ENCODE measurements at places on chromosomes 12 and 14.

DNA sequence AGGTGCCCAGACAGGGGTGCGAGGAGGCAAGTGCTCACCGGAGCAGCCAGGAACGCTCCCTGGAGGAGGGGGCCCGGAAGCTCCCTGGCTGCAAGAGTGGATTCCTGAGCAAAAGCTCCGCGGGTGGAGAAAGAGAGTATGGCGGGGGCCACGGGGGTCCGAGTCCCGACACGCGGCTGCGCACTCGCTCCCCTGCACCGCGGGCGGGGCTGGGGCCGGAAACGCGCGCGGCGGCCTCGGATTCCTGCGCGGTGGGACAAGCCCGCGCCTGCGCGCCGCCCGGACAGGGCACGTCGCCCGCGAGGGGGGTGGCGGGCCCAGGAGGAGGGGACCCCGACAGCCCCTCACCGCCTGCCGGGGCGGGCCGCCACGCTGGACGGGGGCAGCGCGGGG is 27.8 kb upstream of the GPR132 start:
- DNase-seq, result peak; percentile 57

- no peak for DNase-seq
Observed at GRCh38 chr12:131900397-131900796, 6.0 kb downstream of the ULK1 start.

DNA sequence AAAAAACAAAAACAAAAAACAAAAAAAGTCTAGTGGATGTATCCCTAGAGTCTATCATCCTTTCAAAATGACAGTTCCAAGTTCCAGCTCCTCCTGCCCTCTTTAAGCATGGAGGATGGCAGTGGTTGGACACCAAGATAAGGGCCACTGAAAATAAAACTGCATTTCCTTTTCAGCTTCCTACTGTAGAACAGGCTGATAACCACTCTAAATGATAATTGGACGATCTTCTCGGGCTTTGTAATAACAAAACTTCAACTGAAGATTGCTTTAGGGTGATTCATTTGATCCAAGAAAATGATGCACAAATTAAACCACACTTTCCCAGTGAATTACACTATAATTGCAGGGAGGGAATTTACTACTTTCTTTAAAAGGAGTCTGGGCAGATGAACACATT is 42.2 kb upstream of the CRACR2A start:
- DNase-seq, result no peak

GRCh38 chr12:29073631-29074239 is 75.3 kb upstream of the FAR2 start:
- peak; percentile 53 for DNase-seq

DNA sequence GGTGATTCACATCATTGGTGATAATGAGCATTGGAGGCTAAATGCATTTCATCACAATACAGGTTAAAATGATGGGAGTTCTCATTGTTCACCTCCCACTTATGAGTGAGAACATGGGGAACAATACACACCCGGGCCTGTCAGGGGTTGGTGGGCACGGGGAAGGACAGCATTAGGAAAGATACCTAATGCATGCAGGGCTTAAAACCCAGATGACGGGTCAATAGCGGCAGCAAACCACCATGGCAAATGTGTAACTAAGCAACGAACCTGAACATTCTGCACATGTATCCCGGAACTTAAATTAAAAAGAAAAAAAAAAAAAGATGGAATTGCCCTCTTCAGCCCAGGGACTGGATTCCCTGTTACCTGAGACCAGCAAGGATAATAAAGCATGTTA is 2.3 kb upstream of the LUM start:
- no peak for DNase-seq

DNA sequence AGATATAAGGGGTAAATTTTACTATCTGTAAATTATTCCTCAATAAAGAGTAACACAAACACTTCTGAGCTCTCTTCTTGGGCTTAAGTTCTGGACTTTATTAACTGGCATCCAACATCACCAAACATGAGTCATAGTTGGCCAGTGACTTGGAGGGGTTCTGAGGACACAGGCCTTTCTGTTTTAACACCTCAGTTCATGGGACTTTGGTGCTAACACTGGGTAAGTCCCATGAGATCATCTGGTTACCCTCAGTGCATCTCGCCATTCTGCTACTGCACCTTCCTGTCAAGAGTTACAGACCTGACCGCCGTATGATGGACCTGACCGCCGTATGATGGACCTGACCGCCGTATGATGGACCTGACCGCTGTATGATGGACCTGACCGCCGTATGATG is 9.9 kb downstream of the SLC15A4 start:
- no peak for DNase-seq

- DNase-seq, result peak; percentile 18
Observed at GRCh38 chr12:3727877-3728632, 24.9 kb downstream of the CRACR2A start.

GRCh38 chr12:131041968-131042833 is 88.5 kb downstream of the ADGRD1 start:
- DNase-seq, result no peak

GRCh38 chr12:68397566-68398158 is 65.5 kb upstream of the MDM1 start:
- DNase-seq, result no peak

- no peak for DNase-seq
Observed at GRCh38 chr12:4068981-4069669, 195.9 kb upstream of the PARP11 start.

DNA sequence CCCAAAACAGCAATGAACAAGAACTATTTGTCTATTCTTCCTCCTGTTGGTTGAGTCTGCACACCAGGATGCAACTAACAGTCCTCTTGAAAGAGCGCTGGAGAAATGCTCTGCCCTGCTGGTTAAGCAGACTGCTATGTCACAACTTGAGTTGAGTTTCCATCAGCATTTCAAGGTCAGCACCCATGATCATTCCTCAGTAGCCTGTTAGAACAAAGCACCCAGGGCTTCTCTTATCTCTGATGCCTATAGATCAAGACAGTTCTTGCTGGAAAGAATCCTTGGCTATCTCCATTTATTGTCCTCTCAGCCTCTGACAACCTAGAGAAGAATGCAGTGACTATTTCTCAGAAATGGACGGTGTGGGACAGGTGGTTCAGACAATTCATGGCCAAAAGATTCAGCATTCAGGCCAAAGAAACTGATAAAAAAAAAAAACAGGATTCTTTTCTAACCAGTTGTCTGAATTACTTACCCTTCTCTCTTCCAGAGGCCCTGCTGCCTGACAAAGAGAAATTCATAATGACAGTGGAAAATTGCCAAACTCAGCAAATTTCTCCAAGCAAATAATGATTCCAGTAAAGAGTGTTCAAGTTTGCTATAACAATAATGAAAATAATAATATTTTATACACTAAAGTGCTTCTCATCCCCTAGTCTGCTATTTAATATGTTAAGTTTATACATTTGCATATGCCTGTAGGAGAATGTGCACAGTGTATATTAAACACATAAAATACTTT is 306.7 kb downstream of the EMP1 start:
- no peak for DNase-seq

GRCh38 chr12:75984577-75985182 is 46.9 kb downstream of the PHLDA1 start:
- no peak for DNase-seq

GRCh38 chr12:77841521-77841920 is 10.8 kb downstream of the NAV3 start:
- DNase-seq, result no peak

GRCh38 chr12:4579305-4580102 is 17.5 kb downstream of the DYRK4 start:
- no peak for DNase-seq

- DNase-seq, result peak; percentile 87
Observed at GRCh38 chr14:101927859-101928258, 36.5 kb upstream of the DYNC1H1 start.

DNA sequence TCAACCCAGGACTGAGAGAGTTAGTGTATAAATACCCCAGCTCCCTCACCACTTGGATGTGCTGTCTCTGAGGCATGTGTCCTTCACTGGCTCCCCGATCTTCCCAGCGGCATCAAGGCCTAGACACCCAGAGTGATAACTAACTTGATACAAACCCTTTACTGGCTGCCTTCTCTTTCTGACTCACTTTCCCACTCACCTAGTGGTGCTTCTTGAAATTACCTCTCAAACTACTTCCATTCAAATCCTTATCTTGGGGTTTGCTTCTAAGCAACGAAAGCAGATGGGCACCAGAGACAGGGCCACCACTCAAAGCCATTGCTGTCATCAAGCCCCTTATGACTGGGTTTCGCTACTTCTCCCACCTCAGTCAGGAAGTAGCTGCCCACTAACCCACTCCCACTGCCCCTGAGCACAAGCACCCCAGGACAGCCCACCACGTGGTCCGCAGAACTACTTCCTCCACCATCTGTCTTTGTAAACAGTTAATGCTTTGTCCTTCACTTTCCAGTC is 17.2 kb downstream of the ZFP36L1 start:
- DNase-seq, result no peak

DNA sequence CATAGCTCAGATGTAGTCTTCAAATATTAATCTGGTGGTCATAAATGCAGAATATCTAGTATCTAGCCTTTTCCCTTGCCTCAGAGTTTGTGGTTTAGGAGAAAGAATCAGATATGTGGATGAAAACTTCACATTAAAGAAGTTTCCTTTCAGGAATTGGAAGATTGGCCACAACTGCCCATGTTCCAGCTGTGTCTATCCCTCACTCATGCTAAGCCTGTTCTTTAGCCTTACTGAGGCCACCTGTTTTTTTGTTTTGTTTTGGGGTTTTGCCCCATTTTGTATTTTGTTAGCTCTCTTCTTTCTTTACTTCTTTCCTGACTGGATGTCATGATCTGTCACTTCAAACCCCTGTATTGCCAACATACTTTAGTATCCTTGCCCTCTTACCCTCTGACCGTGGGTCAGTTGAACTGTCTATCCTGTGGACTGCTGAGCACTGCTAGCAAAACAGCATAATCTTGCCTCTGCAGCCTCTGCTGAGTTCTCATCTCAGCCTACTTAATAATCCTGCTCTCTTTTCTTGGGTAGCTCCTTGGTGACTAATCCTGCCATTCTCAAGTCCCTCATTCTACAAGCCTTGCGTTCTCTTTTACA is 22.0 kb upstream of the CCT2 start:
- DNase-seq, result no peak
